ENCODE measurements at places on chromosomes 16 and 17. TPM values are rescaled to one million over a fixed set of nuclear protein-coding genes. Genes with fewer than 3 reads are reported as not detected.
A peak's percentile ranks its signal among the peaks of the same experiment; 100 is the strongest.

DNA sequence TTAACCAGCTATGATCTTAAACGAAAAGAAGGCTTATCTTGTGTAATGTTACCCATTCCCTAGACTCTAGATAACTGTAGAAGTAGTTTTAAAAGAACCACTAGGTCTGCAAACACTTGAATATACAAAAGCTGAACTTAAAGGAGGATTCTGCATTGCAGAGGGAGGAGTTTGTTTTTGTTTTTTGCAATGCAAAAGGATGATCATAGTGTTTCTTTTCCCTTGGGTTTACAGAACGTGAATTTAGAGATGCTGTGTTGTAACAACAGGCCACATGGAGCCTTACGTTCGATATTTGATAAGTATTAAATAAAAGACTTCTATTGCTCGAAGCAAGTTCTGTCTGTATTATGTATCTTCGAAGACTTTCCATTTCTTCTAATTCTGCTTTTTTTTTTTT lies 77.6 kb downstream of the CHD9 start:
- no peak overlapping the region for H3K27ac ChIP-seq
- no peaks in the 10 kb centered on the region for H3K36me3 ChIP-seq
- H3K27me3 ChIP-seq: no peaks in the 10 kb centered on the region
- H3K4me1 ChIP-seq: no peaks in the 10 kb centered on the region

The KRTAP17-1 gene
- total RNA-seq: not detected

- H3K27ac ChIP-seq: no peak overlapping the region
- peaks cover 4% of the 10 kb centered on the region for H3K4me1 ChIP-seq
- no peaks in the 10 kb centered on the region for H3K27me3 ChIP-seq
- H3K4me3 ChIP-seq: no peak overlapping the region
- DNase-seq: peak; percentile 87
Observed at GRCh38 chr16:46853713-46854443, 22.9 kb upstream of the C16orf87 start.

DNA sequence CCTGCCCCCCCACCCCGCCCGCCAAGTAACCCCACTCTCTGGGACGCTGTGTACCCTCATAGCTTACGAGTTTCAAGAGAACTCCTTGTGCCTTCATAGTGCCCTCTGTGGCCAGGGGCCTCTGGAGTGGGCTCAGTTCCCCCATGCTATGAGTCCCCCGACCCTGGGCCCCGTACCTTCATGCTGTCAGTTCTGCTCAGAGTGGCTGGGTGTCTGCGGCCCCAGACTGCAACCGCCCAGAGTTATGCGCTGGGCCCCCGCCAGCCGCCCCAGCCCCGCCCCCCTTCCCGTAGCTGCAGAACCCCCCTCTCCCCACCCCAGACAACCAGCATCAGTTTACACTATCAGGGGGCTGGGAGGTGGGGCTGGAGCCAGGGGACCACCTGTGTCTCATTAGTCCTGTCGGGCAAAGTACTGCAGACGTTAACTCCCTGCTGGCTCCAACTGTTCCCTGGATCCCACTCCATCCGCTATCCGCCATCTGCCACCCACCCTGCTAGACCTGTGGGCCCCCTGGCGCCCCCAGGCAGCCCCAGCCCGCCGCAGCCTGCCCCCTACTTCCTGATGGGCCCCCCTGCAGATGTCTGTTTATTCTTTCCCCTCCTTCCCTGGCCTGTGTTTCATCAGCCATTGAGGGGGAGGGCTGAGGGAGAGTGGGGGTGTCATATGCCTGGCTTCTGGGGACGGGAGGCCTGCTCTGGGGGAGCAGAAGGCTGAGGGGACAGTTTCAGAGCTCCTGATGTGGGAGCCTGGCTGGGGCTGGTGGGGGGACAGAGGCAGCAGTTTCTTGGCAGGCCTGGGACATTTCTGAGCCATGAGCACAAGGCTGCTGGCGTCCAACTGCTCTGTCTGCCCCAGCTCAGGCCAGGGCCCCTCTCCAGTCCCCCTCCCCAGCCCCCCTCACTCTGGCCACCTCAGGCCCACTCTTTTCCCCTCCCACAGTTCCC lies at the start of gene MFAP4:
Gene MFAP4 (minus strand): TSS at position 217 of the 947 bp plus-strand sequence. CDS start 35 bp downstream, at position 182.
- no peaks in the 10 kb centered on the region for H3K27me3 ChIP-seq
- H3K27ac ChIP-seq: no peak within 1 kb of the TSS
- H3K4me3 ChIP-seq: peak within 1 kb of the TSS; percentile 26
- peaks cover 7% of the 10 kb centered on the region for H3K4me1 ChIP-seq
- peaks cover 32% of the 10 kb centered on the region for H3K36me3 ChIP-seq

The CRHR1 gene
- 0.52 TPM for total RNA-seq

- no peak overlapping the region for H3K4me3 ChIP-seq
- H3K36me3 ChIP-seq: peaks cover 32% of the 10 kb centered on the region
- no peak overlapping the region for H3K27ac ChIP-seq
- no peaks in the 10 kb centered on the region for H3K4me1 ChIP-seq
- no peak for DNase-seq
Observed at GRCh38 chr17:82848022-82848592, 8.3 kb upstream of the ZNF750 start.

The ITGB3 gene
- not detected for total RNA-seq

The APRT gene
- total RNA-seq: 246 TPM

- peaks cover 17% of the 10 kb centered on the region for H3K4me1 ChIP-seq
- DNase-seq: no peak
- no peak overlapping the region for H3K27ac ChIP-seq
Observed at GRCh38 chr16:85584819-85585282, 28.3 kb upstream of the GSE1 start.

The SLC46A1 gene
- 9.1 TPM for total RNA-seq

- DNase-seq: no peak
- no peaks in the 10 kb centered on the region for H3K27me3 ChIP-seq
- no peak overlapping the region for H3K27ac ChIP-seq
- no peak overlapping the region for H3K4me3 ChIP-seq
- H3K4me1 ChIP-seq: no peaks in the 10 kb centered on the region
Observed at GRCh38 chr17:83057793-83058265, 21.6 kb upstream of the METRNL start.

- no peaks in the 10 kb centered on the region for H3K27me3 ChIP-seq
- H3K4me3 ChIP-seq: no peak overlapping the region
- H3K4me1 ChIP-seq: no peaks in the 10 kb centered on the region
- H3K27ac ChIP-seq: no peak overlapping the region
Observed at GRCh38 chr17:2563061-2563460, 30.4 kb upstream of the PAFAH1B1 start.

DNA sequence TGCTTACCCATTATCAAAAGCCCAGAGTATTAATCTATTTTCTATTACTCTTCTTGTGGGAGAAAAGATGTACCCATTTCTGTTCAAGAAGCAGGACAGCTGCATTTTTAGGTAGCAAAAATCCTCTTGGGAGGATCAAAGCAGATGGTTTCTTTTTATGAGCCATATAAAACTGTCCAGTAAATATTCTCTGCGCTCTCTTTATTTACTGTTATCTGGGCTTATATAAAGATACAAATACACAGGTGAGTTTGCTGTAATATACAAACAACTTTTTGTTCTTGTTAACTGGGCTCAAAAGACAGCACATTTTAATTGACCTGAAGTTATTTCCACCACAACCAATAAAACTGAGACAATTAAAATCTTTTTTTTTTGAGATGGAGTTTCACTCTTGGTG lies 10.1 kb downstream of the PHF12 start:
- peaks cover 9% of the 10 kb centered on the region for H3K4me1 ChIP-seq
- DNase-seq: no peak
- H3K4me3 ChIP-seq: no peak overlapping the region
- H3K27me3 ChIP-seq: no peaks in the 10 kb centered on the region

All from H9 (cell line).